ENCODE measurements at places on chromosomes 6 and 20.

- DNase-seq: no peak
Observed at GRCh38 chr6:131787079-131787478, 20.7 kb upstream of the ENPP1 start.

DNA sequence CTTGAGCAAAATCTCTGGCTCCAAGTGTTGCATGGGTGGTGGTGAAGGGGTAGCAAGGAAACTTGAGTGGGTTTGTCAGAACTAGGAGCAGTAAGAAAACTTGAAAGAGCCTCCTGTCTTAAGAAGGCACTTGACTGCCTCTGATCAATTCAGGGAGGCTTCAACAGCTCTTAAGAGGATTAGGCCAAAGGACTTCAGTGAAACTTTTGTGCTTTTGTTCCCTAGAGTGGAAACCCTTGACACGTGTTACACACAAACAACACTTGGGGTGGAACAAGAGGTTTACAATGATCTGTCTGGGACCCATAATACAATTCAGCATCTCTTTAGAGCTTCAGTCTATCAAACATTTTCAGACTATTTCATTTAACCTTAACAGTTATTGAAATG lies 80.1 kb upstream of the ARMC2 start:
- DNase-seq: no peak

- DNase-seq: no peak
Observed at GRCh38 chr20:10603971-10604864, 69.6 kb downstream of the JAG1 start.

DNA sequence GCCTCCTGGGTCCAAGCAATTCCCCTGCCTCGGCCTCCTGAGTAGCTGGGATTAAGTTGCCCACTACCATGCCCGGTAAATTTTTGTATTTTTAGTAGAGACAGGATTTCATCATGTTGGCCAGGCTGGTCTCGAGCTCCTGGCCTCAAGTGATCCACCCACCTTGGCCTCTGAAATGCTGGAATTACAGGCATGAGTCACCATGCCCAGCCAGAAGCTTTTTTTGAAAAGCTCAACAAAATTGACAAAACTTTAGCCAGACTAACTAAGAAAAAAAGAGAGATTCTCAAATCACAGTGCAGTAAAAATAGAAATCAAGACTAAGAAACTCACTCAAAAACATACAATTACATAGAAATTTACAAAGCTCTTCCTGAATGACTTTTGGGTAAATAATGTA lies 420.6 kb downstream of the COL12A1 start:
- no peak for DNase-seq

GRCh38 chr6:167996424-167997199 lies 859 bp upstream of the KIF25 start:
- no peak for DNase-seq

DNA sequence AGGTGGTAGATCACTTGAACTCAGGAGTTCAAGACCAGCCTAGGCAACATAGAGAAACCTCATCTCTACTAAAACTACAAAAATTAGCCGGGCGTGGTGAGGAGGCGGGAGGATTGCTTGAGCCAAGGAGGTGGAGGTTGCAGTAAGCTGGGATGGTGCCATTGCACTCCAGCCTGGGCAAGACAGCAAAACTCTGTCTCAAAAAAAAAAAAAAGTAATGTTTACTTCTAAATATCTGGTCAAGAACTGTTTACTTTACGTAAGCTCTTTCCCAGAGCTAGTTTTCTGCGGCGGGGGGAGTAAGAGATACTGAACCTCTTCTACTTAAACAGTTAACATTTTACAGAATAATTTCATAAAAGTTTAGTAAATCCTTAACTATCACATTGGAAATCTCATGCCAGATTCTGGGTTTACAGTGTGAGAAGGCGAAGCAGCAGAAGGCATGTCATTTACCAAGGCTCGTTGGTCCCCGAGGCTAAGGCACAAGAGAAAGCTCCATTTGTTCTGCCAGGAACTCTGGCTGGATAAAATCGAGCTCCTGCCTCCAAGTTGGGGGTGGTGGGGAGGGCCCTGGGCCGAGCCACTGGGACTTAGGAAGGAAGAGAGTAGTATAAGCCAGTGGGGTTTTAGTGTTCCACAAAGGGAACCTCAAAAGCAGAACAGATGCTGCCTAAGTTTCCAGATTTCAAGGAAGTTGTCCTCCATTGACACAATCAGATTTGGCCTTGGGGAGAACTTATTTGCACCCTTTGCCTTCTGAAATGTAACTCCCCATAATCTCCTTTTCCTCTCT lies 41.7 kb downstream of the ARFGEF2 start:
- no peak for DNase-seq

DNA sequence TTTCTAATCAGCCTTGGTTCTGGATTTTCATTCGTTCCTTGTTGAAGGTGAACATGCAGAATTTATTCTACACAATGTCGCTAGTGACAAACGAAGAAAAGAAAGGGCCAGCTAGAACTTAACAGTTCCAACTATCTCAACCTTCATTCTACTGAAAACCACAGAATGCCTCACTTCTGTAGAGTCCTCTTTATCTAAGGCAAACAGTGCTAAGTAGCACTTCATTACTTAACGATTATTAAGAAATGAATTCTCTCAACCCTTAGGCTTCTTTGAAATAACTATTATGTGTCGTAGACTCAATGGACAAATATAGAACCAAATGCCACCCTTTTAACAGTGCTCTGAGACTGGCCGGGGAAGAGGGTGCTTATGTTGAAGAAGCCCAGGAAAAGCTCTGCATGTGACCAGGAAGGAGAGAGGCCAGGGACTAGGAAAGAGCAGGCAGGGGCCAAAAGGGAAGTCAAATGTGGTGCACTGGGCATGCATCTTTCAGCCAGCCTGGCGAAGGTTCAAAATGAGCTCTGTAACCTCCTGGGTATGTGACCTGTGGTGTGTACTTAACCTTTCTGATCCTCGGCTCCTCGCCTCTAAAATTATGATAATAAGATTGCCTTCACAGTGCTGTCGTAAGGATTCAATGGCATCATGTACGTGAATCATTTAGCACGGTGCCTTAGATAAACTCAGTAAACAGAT lies 55.4 kb upstream of the BMP2 start:
- no peak for DNase-seq

DNA sequence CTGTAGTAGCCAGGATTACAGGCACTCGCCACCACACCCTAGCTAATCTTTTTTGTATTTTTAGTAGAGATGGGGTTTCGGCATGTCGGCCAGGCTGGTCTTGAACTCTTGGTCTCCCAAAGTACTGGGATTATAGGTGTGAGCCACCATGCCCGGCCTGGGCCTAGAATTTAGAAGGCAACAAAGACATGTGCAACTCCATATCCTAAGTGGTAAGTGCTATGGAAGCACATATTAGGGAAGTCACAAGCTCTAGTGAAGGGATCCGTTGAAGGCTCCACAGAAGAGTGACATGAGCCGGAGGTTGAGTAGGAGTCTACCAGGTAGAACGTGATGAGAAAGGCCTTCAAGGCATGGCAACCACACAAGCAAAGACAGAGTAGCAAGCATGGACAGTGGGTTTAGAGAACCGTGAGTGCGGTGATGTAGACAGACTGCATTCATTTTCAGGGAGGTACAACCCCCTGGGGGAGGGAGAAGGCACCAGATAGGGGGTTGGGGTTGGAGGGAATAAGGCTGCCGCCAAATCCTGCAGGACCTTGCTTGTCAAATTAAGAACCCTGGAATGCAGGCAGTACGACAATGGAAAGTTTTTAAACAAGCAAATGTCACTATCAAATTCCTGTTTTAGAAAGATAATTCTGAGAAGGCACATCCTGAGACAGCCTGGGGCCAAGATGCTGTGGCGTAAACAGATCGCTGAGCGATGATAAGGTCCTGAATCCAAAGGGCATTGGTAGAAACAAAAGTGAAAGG lies 50.2 kb downstream of the ARHGAP18 start:
- DNase-seq: no peak

- no peak for DNase-seq
Observed at GRCh38 chr20:23180451-23180921, 94.4 kb upstream of the CD93 start.

- no peak for DNase-seq
Observed at GRCh38 chr6:43733471-43734293, 36.3 kb upstream of the VEGFA start.

DNA sequence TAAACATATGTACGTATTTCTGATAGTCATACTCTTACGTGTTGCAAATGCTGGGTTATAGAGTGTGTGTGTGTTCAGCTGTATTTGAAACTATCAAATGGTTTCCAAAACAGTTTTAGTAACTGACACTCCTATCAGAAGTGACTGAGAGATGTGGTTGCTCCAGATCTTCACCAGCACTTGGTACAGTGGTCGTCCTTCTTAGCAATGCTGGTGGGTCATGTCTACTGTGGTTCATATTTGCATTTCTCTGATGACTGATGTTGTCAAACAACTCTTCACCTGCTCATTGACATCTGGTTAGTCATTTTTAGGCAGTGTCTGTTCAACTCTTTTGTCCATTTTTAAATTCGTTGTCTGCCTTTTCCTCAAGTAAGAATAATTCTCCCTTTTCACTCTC lies 259.3 kb downstream of the KIF16B start:
- no peak for DNase-seq

GRCh38 chr6:125932451-125932795 lies 24.1 kb upstream of the HINT3 start:
- DNase-seq: no peak

DNA sequence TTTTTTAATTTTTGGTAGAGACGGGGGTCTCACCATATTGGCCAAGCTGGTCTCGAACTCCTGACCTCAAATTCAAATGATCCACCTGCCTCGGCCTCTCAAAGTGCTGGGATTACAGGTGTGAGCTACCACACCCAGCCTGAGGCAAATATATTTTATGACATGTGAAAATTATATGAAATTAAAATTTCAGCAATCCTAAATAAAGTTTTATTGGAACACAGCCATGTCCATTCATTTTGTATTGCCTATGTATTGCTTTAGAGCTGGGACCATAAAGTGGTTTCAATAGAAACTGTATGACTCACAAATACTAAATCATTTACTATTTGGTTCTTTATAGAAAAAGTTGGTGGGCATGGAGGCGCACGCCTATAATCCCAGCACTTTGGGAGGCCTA lies 32.0 kb upstream of the GCM1 start:
- DNase-seq: no peak

DNA sequence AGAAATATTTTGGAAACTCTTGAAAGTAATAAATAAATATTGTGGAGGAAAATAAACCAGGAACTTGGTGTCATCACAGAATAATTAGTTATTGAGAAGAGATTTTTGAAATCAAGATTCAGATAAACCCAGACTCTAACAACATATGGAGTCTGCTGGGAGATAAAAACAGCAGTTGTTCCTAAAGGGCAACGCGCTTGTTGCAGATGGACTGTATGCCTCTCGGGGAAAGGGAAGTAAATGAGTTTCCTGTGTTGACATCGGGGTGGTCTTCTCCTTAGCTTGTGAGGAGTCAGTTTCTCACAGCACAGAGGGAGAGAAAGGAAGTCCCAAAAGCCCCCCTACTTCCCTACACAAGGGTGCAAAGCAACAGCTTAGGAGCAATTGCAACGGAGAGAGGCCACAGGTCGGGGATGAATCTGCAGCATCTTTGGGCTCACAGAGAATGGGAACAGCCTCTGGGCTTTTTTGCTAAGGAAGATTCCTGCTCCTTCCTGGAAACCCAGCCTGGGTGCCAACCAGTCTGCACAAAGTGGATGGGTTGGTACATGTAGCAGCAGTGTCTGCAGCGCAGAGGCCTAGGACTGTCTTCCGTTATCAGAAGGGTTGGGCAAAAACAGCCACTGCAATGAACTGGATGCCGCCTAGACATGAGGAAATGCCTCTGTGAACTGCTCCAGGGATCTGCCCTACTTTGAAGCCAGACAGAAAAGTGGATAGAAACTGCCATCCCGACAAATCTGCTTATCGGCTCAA lies 603.0 kb upstream of the NRSN1 start:
- no peak for DNase-seq

DNA sequence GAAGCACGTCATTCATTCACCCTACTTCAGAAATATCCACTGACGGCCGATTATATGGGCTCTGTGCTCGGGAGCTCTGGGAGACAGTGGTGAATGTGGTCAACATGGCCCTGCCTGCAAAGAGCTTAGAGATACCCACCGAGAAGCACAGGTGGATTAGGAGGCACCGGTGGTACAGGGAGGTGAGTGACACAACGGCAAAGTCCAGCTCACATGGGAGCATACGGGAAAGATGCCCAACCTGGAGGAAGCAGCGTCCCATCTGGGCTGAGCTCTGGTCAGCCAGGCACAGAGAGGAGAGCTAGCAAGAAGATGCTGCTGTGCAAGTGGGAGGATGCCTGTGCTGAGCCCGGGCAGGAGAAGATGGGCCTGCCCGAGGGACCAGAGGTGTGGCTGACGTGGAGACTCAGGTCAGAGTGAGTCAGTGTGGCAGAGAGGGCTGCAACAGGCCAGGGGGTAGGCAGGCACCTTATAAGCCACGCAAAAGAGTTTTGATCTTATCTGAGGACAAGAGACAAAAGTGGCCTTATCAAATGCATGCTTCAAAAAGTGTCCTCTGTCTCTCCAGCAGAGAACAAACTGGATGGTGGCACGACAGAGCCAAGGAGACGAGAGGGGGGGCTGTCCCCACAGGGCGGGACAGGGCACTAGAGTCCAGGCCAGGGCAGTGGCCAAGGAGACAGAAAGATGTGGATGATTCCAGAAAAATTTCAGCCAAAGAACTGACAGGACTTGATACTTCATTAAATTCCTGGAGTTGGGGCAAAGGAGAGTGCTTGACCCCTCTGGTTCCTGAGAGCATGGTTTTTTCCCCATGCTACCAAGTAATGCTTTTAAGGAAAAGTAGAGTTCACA lies 214.6 kb upstream of the SNX9 start:
- no peak for DNase-seq

DNA sequence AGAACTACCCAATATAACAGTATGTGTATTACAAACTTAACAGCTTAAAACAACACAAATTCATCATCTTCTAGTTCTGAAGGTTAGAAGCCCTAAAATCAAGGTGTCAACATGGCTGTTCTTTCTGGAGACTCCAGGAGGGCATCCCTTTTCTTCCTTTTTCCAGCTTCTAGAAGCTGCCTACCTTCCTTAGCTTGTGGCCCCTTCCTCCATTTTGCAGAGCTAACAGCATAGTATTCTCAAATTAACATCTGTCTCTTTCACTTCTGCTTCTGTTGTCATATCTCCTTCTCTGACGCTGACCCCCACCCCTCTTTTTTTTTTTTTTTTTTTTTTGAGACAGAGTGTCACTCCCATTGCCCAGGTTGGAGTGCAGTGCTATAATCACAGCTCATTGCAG lies 52.8 kb upstream of the AKIRIN2 start:
- DNase-seq: no peak

GRCh38 chr20:50194831-50195523 lies 4.3 kb downstream of the CEBPB start:
- no peak for DNase-seq

All from AML-193 (cell line).